ENCODE measurements at places on chromosomes 5 and 9. TPM values are rescaled to one million over a fixed set of nuclear protein-coding genes. Genes with fewer than 3 reads are reported as not detected.

- no peak overlapping the region for H3K27ac ChIP-seq
- peaks cover 2% of the 10 kb centered on the region for H3K27me3 ChIP-seq
- H3K36me3 ChIP-seq = no peaks in the 10 kb centered on the region
- no peak overlapping the region for H3K4me3 ChIP-seq
- no peaks in the 10 kb centered on the region for H3K4me1 ChIP-seq
Observed at GRCh38 chr5:178831049-178831448, 28.7 kb upstream of the ZNF354B start.

- no peaks in the 10 kb centered on the region for H3K36me3 ChIP-seq
- no peak overlapping the region for H3K27ac ChIP-seq
- no peaks in the 10 kb centered on the region for H3K4me1 ChIP-seq
- no peaks in the 10 kb centered on the region for H3K27me3 ChIP-seq
- DNase-seq = no peak
- no peak overlapping the region for H3K4me3 ChIP-seq
Observed at GRCh38 chr5:32325062-32325461, 12.3 kb upstream of the MTMR12 start.

GRCh38 chr9:86809759-86810367, 137.4 kb downstream of the GAS1 start:
- no peaks in the 10 kb centered on the region for H3K4me1 ChIP-seq
- no peaks in the 10 kb centered on the region for H3K27me3 ChIP-seq
- no peak overlapping the region for H3K4me3 ChIP-seq
- DNase-seq = no peak

- no peak overlapping the region for H3K27ac ChIP-seq
- peaks cover 21% of the 10 kb centered on the region for H3K4me1 ChIP-seq
- no peak overlapping the region for H3K4me3 ChIP-seq
- no peak for DNase-seq
Observed at GRCh38 chr9:113349066-113349444, 286 bp upstream of the BSPRY start.

GRCh38 chr5:14787801-14788579, 83.6 kb downstream of the ANKH start:
- no peaks in the 10 kb centered on the region for H3K27me3 ChIP-seq
- H3K4me3 ChIP-seq = no peak overlapping the region

- peaks cover 4% of the 10 kb centered on the region for H3K4me1 ChIP-seq
- no peak overlapping the region for H3K27ac ChIP-seq
- H3K27me3 ChIP-seq = no peaks in the 10 kb centered on the region
- H3K36me3 ChIP-seq = no peaks in the 10 kb centered on the region
- no peak for DNase-seq
- H3K4me3 ChIP-seq = no peak overlapping the region
Observed at GRCh38 chr9:127721391-127721821, 5.5 kb downstream of the TTC16 start.

GRCh38 chr5:59259237-59259636, 634.3 kb downstream of the PDE4D start:
- DNase-seq = no peak
- no peaks in the 10 kb centered on the region for H3K36me3 ChIP-seq
- H3K27me3 ChIP-seq = no peaks in the 10 kb centered on the region
- no peak overlapping the region for H3K27ac ChIP-seq
- no peak overlapping the region for H3K4me3 ChIP-seq
- no peaks in the 10 kb centered on the region for H3K4me1 ChIP-seq

DNA sequence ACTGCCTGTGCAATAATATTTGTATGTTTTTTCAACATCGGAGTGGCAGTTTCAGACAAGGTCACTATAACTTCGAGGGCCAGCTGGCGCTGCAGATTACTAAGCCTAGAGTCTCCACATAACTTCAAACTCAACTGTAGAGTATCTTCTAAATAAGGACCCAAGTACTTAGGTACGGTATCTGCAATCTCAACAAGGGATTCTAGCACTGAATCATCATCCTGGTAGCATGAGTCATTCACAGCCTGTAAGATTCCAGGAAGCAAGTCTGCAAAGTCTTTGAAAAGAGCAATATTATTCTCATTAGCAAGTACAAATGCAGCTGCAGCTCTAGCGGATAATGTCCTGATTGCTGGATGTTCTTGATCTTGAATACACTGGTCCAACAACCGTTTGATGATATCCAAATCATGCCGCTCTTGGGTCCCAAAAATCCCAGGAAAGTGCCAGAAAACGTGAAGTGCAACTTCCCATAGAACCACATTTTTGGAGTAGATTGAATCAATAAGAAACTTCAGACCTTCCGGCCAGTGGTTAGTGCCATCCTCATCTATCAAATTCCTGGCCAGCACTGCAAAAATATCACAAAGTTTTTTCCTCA, 654 bp downstream of the RANBP6 start:
- peak; percentile 75 for DNase-seq
- H3K4me3 ChIP-seq = peak overlapping the region; percentile 99
- peak overlapping the region; percentile 95 for H3K27ac ChIP-seq

Gene IL33
- polyA plus RNA-seq = not detected

Measured in CD14-positive monocyte (primary cell).